ENCODE measurements at places on chromosomes 7 and 10.

DNA sequence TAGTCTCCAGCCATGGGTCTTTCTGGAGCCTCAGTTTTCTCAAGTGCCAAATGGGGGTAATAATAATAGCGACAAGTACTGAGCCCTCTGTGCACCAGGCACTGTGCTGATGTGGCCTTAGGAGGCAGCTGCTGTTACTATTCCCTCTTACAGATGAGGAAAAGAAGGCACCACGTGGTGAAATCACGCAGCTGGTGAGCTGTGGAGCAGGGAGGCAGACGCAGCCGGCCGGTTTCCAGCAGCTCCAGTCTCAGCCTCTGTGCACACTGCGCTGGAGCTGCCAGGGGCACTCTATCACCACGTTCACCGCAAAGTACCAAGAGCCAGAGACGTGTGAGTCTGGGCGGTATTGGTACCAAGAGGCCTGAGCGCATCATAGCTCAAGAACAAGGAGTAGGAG lies 9.6 kb downstream of the PYROXD2 start:
- DNase-seq = no peak

DNA sequence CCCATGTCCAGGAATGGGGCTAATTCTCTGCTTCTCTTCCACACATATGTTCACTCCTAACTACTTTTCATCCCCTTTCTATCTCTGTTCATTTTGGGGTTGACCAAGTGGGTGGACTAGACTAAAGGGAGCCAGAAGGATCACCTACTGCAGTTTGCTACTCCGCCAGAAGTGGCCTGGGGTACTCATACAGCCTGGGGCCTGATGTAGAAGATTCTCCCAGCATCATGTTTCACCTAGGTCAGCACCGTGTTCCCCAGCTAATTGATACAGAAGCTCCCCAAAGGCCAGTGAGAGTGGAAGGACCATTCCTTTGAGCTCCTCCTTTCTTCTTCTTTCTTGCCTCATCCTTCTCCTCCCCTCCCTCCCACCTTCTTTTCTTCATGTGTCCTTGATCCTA lies 19.6 kb upstream of the IFRD1 start:
- no peak for DNase-seq

GRCh38 chr10:77024461-77024860 lies 613.1 kb downstream of the KCNMA1 start:
- DNase-seq = no peak

DNA sequence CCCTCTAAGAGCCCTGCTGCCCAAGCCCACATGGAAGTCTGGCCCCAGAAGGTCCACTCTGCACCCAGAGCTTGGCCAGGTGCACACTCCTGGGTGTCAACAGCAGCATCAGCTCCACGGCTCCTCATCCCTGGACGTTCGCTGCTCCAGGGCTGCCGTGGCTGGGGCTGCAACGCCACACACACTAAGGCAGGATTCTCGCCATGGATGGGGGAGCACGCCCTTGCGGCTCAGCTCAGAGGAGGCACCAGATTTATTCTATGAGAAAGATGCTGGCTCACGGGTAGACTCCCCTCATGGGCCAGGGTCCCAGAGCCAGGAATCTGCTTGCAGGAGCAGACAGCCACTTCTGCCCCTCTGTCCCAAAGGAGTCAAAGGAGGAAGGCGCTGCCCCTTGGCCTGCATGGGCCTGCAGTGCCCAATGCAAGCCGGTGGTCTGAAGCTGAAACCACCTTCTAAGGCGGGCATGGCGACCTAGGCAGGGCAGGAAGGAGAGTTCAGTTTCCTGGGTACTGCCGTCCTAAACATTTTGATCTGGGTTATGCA lies 42.1 kb downstream of the CFAP46 start:
- DNase-seq = no peak

DNA sequence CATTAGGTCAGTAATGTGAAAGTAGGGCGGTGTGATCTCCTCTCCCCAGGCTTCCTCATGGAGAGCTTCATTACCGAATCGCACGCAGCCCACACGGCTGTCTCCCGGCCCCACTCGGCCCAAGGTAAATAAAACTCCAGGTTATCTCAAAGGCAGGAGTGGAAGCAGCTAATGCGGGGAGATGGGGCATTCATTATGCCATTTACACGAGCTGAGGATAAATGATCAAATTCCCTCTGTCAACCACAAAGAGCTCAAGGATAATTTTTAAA lies 93.5 kb downstream of the ADARB2 start:
- no peak for DNase-seq

- DNase-seq = no peak
Measured at GRCh38 chr10:83817797-83818196, 321.5 kb upstream of the GHITM start.

- DNase-seq = no peak
Measured at GRCh38 chr7:139265673-139266072, 34.6 kb downstream of the UBN2 start.

DNA sequence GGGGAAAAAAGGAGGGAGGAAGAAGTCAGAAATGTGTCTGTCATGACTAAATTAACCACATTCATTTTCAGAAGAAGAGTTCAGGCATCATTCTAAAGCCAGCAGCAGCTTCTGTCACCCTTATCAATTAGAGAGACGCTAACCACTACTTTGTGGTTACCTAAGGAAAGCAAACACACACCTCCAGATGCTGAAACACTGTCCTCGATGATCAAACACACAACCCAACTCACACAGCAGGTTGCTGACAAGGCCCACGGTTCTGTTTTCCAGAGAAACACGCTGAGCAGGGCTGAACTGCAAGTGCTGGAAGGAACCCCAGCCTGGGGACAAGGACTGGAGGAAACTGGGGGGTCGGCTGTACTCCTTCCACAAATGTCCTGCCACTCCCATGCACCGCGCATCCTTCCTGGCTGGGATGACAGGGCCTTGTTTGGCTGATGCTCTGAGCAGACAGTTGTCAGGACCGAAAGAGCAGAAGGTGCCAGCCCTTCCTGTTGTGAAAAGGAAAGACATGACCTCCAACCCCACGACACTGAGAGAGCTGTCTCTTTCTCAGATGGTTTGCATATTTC lies 36.6 kb downstream of the PRKCQ start:
- DNase-seq = no peak

GRCh38 chr7:84238596-84238995 lies 44.0 kb upstream of the SEMA3A start:
- DNase-seq = no peak

- DNase-seq = no peak
Measured at GRCh38 chr7:101924171-101924570, 106.7 kb downstream of the CUX1 start.

DNA sequence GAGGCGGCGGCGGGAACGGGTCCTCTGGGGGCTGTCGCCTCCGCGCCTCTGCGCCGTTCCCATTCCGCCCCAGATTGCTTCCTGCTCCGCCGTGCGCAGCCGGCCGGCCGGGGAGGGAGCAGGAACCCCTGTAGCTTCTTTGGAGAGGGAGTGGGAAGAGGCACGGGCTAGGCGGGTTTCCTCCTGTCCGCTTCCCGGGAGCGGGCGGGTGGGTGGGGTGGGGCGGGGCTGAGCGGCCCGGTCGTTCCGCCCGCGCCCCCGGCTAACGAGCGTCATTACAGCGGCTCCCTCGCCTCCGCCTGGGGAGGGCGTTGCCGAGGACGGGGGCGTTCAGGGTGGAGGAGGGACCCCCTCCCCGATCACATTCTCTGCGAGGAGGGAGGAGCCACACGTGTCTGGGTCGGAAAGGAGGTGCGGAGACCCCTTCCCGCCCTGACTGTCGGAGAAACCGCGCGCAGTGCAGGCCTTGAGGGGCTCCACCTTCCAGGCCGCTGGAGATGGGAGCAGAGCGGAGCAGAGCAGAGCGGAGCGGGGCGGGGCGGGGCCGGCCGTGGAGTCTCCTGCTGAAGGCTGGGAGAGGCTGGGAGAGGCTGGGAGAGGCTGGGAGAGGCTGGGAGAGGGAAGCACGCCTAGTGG lies 39.7 kb downstream of the AGAP3 start:
- no peak for DNase-seq
